ENCODE measurements at places on chromosomes 1 and 21. TPM values are rescaled to one million over a fixed set of nuclear protein-coding genes. Genes with fewer than 3 reads are reported as not detected.
A peak's percentile ranks its signal among the peaks of the same experiment; 100 is the strongest.

- H3K27ac ChIP-seq: no peak overlapping the region
- no peak for DNase-seq
Observed at GRCh38 chr1:225861834-225862580, 20.2 kb downstream of the TMEM63A start.

GRCh38 chr1:160211046-160211790, 6.0 kb downstream of the PEA15 start:
- H3K4me3 ChIP-seq: no peak overlapping the region
- DNase-seq: no peak
- no peaks in the 10 kb centered on the region for H3K4me1 ChIP-seq
- H3K36me3 ChIP-seq: peaks cover 37% of the 10 kb centered on the region
- no peaks in the 10 kb centered on the region for H3K27me3 ChIP-seq

GRCh38 chr1:119935373-119935772, 39.1 kb upstream of the ADAM30 start:
- peaks cover 62% of the 10 kb centered on the region for H3K36me3 ChIP-seq
- no peaks in the 10 kb centered on the region for H3K4me1 ChIP-seq
- H3K4me3 ChIP-seq: no peak overlapping the region
- no peak overlapping the region for H3K27ac ChIP-seq
- H3K27me3 ChIP-seq: no peaks in the 10 kb centered on the region

DNA sequence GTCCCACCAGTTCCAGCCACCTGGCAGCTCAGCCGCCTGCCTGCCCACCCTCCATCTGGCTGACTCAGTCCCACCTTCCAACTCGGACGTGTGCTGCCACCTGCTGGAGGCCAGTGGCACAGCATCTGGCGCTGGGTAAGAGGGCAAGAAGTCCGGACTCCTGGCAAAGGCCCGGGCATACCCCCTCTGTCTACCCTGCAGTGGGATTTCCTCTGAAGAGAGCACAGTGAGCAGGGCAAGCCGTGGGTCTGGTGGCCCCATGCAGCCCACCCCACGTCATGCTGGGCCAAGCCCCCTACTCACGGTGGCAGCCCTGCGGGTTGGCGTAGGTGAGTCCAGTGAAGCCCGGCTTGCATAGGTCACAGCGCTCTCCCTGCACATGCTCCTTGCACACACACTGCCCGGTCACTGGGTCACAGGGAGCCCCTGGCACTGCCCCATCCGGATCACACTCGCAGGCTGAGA, 24.5 kb downstream of the LAMB3 start:
- H3K27me3 ChIP-seq: no peaks in the 10 kb centered on the region
- peak overlapping the region; percentile 83 for H3K27ac ChIP-seq
- H3K4me1 ChIP-seq: peaks cover 26% of the 10 kb centered on the region
- peak; percentile 84 for DNase-seq
- no peak overlapping the region for H3K4me3 ChIP-seq

The NES gene
- 2.5 TPM for total RNA-seq

- no peaks in the 10 kb centered on the region for H3K27me3 ChIP-seq
- H3K27ac ChIP-seq: no peak overlapping the region
- no peak overlapping the region for H3K4me3 ChIP-seq
- no peaks in the 10 kb centered on the region for H3K4me1 ChIP-seq
Observed at GRCh38 chr1:65229754-65230339, 79.5 kb upstream of the DNAJC6 start.

DNA sequence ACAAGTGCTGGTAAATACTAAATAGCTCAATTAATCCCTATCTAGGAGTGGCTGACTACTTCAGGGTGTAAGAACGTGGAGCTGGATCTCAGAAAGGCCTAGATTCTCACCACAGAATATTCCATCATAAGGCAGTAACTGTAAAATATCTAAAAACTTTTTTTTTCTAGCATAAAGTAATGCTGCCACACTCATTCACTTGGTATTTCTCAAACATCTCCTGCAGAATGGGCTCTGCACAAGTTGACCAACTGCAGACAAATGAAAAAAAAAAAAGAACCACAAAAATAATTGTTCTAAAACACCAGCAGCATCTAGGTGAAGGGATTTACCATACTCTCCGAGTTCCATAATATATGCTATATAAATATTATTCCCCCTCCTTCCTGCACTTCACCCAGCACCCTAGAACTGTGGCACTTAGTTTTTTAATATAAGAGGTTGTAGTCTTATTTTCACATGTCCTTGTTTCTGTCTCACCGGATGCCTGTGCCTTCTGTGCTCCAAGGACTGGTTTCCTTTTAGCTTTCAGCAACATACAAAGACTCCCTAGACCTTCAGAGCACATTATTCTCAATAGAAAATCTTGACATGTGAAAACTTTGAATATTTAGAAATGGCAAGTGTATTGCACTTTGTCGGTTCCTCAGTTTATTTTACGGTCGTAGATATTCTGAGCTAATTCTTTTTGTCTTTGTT, 8.9 kb downstream of the VSIG8 start:
- peak overlapping the region; percentile 54 for H3K4me3 ChIP-seq
- no peak overlapping the region for H3K27ac ChIP-seq
- no peaks in the 10 kb centered on the region for H3K27me3 ChIP-seq
- peaks cover 8% of the 10 kb centered on the region for H3K4me1 ChIP-seq

- no peak overlapping the region for H3K27ac ChIP-seq
- DNase-seq: no peak
- peaks cover 3% of the 10 kb centered on the region for H3K4me1 ChIP-seq
- H3K27me3 ChIP-seq: no peaks in the 10 kb centered on the region
Observed at GRCh38 chr1:27536010-27536757, 46.2 kb upstream of the WASF2 start.

The NR1I3 gene
- 52.3 TPM for total RNA-seq

- no peak overlapping the region for H3K4me3 ChIP-seq
- no peaks in the 10 kb centered on the region for H3K36me3 ChIP-seq
- H3K4me1 ChIP-seq: peaks cover 11% of the 10 kb centered on the region
- H3K27ac ChIP-seq: peak overlapping the region; percentile 46
- H3K27me3 ChIP-seq: no peaks in the 10 kb centered on the region
- no peak for DNase-seq
Observed at GRCh38 chr1:94428441-94428840, 10.3 kb downstream of the ABCD3 start.

Measured in liver (tissue), 10 donors.